Femur (tissue), 1 donor: ENCODE measurements at places on chromosomes 5 and 9.

GRCh38 chr5:134504629-134505300 is 20.7 kb upstream of the JADE2 start:
- no peak for DNase-seq

DNA sequence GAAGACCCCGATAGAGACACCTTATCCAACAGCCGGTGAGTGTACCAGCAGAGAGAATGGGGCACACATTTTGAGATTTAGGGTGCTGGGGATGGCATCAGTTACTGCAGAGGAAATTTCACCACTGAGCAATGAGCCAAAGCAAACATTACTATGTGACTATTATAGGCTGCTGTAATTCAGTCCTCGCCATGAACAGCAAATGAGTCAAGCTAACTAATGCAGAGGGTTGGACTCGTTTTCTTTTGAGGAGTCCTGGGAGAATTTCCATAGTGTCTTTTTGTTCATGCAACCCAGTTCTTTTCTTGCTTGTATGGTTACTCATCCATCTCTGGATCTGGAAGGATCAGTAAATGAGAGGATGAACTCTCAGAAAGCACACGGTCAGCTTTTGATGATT is 323.8 kb downstream of the PSAT1 start:
- DNase-seq = no peak

- DNase-seq = no peak
Measured at GRCh38 chr9:137114220-137114612, 317 bp downstream of the DPP7 start.

- no peak for DNase-seq
Measured at GRCh38 chr9:87392086-87392485, 105.6 kb upstream of the DAPK1 start.

DNA sequence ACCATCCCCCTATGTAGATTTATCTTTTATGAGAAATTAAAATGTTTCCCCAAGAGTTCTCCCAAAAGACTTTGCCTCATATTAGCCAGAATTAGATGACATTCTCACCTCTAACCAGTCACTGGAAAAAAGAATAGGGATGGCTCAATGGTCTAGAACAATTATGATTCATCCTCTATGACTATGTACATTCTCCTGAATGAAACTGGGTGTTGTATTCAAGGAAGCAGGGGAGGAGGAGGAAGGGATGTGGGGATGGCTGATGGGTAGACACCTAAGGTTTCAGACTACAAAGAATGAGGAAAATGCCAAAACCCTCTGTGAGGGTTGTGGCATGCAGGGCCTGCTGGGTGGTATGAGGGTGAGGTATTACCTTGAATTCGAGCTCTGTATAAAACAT is 49.5 kb upstream of the BRINP1 start:
- DNase-seq = no peak

DNA sequence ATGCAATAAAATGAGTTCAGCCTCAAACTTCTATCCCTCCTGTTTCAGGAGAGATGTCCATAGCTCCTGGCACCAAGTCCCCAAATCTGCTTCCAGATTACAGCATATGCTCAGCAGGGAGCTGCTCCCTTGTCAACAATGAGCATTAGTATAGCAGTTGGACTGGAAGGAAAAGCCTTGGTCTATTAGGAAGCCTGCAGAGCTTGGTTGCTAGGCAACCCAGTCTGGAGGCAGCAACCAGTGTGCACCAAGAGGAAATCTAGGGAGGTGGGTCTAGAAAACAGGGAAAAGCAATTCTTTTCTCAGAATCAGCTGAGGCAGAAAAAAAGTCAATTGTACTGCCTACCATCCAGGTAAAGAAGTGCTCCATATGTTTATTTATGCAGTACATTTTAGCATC is 229.5 kb upstream of the NMUR2 start:
- DNase-seq = peak; percentile 40

GRCh38 chr5:179772351-179772750 is 21.4 kb upstream of the LTC4S start:
- DNase-seq = peak; percentile 7

DNA sequence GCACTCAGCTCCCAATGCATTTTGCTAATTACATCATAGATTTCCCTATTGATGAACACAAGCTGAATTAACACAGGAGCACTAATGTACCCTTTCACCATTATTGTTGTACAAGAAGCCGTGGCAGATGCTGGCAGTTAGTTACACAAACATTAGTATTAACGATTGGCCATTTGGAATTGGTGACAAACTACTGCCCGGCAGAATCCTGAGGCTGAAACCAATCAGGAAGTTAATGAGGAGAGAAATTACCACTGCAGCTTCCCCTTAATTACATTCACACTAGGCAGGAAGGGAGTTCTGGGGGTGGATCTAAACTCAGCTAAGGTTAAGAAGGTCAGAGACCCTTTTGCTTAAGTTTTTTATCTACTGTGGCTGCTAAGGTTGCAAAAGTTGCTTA is 9.6 kb upstream of the DMRT3 start:
- no peak for DNase-seq

DNA sequence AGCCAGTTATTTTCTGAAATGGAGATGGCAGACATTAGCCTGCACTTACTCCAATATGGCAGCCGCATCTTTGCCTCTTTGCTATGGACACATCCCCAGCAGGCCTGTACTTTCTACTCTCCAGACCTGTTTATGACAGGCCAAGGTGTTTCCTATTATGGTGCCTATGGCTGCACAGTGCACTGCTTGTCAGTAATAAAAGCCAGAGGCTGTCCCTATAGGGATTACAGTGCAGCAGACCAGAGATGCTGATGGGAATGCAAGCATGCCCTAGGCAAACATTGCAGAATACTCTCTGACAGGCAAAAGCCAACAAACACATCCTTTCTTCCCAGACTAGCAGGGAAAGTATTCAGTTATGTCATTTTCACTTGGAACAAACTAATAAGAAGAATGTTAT is 442.9 kb downstream of the RAB3C start:
- no peak for DNase-seq

- DNase-seq = no peak
Measured at GRCh38 chr9:131534721-131535237, 3.7 kb upstream of the UCK1 start.

DNA sequence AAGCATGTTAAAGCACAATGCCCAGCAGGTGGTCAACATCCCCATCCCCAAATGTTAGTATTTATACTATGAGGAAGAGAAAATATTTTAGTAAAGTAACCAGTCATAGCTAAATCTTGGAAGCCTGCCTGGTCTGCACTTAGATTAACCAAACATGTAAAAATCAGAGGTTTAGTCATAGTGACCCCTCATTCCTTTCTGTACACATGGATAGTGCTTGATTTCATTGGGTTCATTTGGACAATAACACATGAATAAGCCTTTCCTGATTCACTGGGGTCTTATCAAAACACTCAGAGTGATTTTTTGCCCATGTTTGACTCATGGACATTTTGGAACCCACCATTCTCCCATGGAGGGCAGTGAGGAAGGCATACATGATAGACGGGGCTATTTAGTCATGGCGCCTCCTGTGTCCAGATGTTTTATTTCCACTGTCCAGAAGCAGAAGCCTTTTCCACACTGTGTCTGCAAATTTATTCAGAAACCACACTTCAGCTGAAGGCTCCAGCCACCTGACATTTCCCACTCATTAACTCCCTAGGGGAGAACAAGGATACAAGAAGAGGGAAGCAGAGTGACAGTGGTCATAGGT is 32.5 kb downstream of the OR1J1 start:
- DNase-seq = no peak

DNA sequence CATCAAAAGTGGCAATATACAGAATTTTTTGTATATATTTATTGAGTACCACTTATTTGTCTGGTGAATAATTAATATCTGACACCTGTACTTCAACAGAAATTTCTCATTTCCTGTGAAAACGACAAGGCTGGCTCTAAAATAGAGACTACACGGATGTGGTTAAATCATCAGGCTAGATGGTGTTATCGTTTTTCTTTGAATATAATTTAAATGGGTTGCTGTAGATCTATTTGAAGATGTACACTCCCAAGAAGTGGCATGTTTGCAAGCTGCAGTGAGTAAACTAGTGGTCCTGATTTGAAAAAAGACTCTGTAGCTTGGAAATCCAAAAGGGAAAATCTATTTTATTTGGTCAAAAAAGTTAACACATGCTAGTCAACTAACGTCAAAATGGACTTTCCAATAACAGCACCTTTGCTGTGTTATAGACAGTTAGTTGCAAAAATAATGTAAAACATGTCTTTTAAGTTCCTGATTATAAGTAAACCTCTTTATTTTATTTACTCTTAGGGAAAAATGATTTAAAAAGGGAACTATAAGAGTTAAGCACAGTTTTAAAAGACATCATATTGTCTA is 13.8 kb downstream of the ST8SIA4 start:
- no peak for DNase-seq

GRCh38 chr5:95725071-95725820 is 5.9 kb upstream of the RHOBTB3 start:
- no peak for DNase-seq

DNA sequence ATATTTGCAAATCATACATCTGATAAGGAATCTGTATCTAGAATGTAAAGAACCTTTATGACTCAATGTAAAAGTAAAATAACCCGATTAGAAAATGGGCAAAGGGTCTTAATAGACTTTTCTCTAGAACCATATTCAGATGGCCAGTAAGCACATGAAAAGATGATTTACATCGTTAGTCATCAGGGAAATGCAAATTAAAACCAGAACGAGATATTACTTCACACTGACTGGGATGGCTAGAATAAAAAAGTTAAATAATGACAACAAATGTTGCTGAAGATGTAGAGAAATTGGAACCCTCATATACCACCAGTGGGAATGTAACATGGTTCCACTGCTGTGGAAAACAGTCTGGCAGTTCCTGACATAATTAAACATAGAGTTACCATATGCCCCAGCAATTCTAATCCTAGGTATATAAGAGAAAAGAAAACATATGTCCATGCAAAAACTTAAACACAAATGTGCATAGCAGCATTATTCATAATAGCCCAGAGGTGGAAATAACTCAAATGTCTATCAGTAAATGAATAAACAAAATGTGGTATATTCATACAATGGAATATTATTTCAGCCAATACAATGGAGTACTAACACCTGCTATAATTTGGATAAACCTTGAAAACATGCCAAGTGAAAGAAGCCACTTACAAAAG is 100.4 kb upstream of the MAMDC2 start:
- DNase-seq = no peak

DNA sequence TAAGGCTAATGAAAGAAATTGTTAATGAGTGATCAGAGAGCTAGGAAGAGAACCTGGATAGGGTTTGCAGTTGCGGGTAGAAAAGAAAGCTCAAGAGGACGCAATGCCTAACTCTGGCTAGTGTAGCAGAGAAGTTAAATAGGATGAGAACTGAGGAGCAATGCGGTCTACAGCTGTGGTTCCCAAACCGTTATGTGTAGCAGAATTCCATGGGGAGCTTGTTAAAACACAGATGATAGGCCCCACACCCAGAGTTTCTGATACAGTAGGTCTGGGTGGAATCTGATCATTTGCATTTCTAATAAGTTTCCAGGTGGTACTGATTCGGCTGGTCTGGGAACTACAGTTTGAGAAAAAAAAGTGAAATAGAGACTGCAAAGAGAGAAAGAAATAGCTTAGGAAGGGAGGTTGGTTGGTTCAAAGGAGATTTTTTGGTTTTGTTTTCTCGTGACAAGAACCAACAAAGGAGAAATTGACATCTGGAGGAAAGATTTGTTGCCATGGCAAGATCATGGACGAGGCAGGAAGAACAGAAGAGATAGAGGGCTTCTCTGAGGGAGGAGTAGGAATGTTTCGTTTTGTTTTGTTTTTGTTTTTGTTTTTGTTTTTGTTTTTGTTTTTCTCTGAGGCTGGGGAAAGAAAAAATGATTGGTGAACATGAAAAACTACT is 276.1 kb downstream of the ARRDC3 start:
- DNase-seq = no peak

- no peak for DNase-seq
Measured at GRCh38 chr5:126961702-126962101, 68.7 kb downstream of the MARCHF3 start.

- DNase-seq = no peak
Measured at GRCh38 chr5:158977642-158978041, 122.1 kb downstream of the EBF1 start.

GRCh38 chr5:56369361-56369811 is 136.3 kb upstream of the ANKRD55 start:
- no peak for DNase-seq

- peak; percentile 66 for DNase-seq
Measured at GRCh38 chr5:980001-980588, 28.5 kb upstream of the NKD2 start.

DNA sequence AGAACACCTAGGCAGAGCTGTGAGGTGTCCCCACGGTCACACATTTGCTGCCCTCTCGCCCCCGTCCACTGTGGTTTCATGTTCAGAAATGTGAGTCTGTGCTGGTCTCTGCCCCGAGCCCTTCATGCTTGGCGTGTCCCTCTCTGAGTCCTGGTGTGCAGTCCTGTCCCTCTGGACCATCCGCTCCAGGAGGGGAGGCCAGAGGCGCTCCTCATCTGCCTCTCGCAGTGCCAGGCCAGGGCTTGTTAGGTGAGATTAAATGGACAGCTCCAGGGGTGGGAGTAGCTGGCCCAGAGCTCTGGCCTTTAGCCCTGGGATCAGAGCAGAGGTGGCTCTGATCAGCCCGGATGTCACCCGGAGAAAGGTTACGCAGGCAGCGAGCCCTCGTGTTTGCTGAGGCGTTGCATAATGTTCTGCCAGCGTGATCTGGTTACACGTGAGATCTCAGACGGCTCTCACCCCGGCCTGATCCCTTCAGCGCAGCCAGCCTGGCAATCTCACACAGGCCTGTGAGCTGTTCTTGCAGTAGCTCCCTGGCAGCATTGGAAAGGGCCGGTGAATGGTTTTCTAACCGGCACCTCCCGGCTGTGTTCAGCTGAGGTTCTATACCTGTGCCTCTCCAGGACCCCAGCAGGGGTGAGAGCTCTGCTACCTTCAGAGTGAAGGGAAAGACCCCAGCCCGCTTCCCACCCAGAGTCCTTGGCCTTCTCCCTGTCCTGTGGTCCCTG is 24.5 kb downstream of the PTGES2 start:
- peak; percentile 18 for DNase-seq

DNA sequence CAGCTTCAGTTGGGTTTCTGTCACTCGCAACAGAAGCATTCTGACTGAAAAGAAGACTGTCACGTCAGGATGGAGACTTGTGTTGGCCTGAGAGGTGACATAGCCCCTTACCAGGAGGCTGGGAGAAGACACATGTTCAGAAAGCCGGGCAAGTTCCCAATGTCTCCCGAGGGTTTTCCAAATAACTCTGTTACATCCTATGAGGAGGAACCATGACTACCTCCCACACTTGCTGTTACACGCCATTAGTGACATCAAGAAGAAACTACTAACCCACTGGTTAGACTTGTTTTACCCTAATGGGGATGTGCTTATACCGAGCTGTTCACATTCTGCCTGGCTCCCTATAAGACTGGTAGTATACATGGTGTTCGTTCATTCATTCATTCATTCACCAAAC is 33.3 kb downstream of the SH3PXD2B start:
- no peak for DNase-seq

DNA sequence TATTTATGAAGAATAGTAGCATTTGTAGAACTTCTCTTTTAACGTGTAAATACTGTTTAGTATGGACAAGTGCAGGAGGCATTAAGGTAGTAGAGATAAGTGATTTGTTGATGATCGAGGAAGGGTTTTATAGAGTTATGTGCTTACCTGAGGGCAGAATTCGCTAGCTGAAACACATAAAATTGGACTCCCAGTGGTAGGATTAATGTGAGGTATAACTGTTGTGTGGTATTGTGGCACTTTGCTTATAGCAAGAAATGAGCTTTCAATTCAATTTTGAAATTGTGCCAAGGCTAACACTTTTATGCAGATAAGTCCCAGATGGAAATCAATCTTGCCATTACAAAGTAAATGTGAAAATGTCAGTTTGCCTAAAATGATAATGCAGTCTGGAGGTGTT is 1.2 kb downstream of the AP3S1 start:
- DNase-seq = no peak
